ENCODE measurements at places on chromosomes 3 and 15.
A peak's percentile ranks its signal among the peaks of the same experiment; 100 is the strongest.

GRCh38 chr3:172746475-172746874 is 4.1 kb upstream of the ECT2 start:
- no peak for DNase-seq

DNA sequence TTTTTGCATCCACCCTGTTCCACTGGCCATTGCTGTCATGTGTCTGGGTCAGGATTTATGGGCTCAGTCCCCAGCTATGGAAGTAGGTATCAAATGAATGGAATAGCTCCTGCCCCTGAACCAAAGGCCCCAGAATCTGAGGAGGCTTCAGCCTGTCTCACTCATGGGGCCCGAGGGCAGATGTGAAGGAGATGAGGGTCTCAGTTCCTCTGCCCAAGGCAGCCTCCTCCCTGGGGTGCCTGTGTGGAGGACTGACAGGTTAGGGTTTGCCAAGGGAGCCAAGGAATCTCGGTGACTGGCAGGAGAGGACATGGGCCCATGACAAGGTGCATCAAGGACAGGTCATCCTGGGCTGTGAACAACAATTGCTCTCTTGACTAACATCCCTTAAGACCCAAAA is 70.4 kb downstream of the CPN2 start:
- no peak for DNase-seq

DNA sequence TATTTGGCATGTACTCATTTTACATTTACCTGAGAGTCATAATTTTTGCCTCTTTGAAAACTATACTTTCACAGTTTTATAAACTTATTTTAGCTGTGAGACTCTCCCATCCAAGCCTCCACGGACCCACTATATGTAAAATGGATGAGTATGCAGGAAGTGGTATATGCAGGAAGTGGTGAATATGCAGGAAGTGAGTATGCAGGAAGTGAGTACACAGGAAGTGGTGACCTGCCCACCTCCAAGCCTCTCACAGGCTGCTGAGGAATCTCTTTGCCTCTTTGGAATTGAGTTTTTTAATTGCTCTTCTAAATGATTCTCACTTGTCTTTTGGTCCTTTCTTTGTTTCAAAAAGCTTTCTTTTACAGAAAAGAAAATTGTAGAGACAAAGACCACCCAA is 85.2 kb downstream of the KBTBD8 start:
- DNase-seq, result peak; percentile 4

DNA sequence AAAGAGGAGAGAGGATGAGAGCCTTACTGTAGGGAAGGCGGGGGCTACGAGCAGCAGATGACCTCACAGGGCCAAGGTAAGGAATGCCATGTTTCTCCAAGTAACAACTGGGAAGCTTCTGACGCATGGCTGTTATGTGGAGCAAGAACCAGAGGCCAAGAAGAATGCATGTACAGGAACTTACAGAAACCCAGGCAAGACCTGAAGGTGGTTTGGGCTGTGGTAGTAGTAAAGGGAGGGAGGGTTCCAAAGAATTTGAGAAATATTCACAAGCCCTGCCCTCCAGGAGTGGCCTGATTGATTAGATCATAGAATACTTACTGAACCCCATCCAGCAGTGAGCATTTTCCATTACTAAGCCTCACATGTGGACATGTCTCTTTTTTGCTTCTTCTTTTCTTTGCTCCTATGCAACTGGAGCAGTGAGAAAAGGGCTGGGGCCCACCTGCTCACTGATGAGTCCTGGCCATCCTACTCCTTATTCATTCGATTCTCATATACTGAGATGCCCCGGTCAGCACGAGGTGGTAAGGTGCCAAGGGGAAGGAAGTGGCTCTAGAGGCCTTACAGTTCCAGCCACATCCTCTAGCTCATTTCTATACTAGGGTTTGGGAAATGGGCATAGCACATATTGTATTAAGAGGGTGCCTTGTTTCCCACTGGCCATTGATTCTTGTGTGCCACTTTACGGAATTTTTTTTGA is 8.3 kb upstream of the SLC12A8 start:
- DNase-seq, result no peak

DNA sequence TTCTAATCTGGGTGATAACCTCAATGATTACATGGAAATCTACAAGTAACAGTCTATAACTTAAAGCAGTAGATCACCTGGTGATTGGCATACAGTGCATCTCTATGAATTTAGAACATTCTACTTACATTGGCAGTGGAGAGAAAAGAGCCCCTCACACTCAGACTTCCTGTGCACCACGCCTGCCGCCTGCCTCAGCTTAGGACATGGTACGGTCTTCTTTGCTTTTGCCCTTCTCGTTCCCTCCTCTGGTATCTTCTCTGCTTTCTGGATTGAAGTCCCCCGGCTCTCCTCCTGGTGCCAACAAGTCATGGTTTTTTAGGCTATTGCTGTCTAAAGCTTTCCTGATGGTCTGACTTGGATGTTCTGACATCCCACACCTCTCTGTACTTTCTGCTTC is 7.9 kb upstream of the KCNMB3 start:
- no peak for DNase-seq

GRCh38 chr3:6229778-6230410 is 631.0 kb upstream of the GRM7 start:
- no peak for DNase-seq
